ENCODE measurements at places on chromosomes 1 and 21. TPM values are rescaled to one million over a fixed set of nuclear protein-coding genes. Genes with fewer than 3 reads are reported as not detected.

The AMY1C gene
- total RNA-seq: not detected

GRCh38 chr1:108107658-108108057 is 92.5 kb downstream of the SLC25A24 start:
- peak; percentile 49 for DNase-seq

GRCh38 chr21:34008618-34009017 is 64.8 kb upstream of the MRPS6 start:
- DNase-seq: no peak

- no peak for DNase-seq
Observed at GRCh38 chr21:45491056-45491455, 51.2 kb downstream of the SLC19A1 start.

The NEK2 gene
- total RNA-seq: 0.16 TPM

The AMY1B gene
- not detected for total RNA-seq

DNA sequence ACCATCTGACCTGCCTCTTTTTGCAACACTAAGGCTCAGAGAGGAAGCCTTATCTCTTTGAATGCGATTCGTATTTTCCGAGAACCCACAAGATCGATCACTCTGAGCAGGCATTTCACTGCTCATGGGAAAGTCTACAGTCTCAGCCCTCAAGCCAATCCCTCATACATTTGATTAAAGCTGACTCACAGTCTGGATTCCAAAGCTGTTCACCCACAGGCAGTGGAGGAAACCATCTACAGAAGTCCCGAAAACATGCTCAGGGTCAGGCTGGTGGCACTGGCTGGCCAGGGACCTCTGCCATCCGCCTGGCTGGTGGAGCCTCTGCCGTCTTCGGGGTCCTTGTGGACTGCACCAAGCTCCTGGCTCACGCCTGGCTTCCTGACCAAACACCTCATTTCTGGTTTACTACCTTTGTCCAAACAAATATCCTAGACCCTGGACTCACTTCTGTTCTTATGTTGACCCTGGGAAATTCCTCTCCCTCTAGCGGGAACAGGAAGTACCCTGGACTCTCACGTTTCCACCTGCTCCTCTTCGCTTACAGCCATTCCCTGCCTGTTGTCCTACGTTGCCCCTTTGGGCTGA is 650.0 kb downstream of the SMYD3 start:
- peak; percentile 33 for DNase-seq

DNA sequence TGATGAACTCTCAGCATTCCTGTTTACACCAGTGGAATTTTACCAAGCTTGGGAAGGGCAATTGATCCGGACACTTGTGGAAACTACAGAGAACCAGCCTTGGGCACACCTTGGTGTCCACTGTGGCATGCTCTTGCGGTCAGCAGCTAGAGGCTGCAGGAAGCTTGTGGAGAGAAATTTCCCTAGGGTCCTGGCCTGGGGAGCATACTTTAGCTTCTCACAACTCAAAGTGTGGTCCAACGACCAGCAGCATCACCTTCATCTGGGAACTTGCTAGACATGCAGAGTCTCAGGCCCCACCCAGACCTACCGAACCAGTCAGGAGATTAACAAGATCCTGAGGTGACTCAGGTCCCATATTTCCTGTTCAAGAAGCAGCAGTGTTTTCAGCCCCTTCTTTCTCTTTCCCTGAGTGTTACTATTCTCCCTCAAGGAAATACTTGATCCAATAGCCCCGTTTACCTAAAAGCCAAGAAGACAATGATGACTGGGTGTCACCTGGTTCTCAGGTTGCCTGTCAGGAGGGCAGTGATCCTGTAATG is 55.7 kb upstream of the KCNE2 start:
- no peak for DNase-seq

- no peak for DNase-seq
Observed at GRCh38 chr1:25478633-25479032, 47.9 kb downstream of the MACO1 start.

Data from myocyte (in vitro differentiated cells).